H4 (cell line): ENCODE measurements at places on chromosomes 16 and 17.

DNA sequence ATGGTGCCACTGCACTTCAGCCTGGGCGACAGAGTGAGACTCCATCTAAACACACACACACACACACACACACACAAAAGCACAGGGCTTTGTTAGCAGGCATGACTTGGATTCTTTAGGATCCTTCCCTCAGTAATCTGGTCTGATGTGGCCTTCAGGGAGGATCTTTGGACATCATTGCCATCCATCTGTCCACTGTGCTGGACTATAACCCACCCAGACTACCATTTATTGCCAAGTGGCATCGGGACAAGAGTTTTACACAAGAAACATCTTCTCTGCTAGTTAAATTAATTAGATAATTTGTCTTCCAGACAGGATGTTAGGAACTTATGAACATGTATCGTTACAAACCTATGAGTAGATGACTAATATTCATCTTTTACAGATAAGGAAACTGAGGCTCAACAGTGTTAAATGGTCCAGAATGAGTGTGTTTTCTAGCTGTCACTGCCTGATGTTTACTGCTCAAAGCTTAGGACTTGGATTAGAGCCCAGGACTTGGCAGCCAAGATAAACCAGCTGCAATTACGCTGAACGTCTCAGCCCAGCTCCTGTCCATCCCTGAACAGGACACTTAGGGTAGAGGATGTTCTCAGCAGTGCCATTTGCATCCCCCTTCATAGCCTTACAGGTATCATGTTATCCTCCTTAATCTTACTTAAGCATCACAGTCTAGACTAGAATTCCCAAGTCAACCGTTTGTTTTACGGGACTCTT is 285.8 kb downstream of the WWOX start:
- no peak for DNase-seq

- no peak for DNase-seq
Observed at GRCh38 chr17:67107811-67108775, 63.7 kb downstream of the CACNG1 start.

DNA sequence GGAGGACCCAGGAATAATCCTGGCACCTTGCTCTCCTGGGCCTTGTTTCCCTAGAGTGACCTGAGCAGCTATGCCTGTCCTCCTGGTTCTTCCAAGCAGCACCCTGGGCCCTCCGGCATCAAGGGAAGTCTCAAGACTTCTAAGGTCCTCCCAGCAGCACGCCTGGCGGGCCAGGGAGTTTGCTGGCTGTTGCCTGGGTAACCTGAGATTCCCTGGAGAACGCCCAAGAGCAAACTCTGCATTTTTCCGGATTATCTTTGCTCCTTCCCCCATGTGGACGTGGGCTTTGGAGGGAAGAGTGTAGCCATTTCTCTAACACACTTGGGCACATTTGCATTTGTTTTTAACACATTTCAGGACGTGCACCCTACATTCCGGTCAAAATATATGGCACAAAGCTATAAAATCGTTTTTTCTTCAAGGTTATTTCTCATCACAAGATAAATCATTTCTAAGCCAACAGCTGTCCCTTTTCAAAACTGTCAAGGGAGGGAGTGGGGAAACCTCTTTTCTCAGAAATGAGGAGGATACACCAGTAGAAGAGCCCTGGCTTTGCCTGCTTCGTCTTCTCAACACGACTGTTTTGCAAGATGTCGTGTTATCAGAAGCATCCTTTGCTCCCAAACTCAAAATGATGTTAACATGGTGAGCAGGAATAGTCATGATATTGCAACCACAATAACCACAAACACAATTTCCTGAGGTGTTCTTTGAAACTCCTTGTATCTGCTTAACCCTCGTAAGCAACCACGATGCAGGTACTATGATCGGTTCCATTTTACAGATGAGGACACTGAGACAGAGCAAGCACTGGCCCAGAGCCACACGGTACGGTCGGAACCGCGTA is 116.5 kb downstream of the ADCY9 start:
- peak; percentile 36 for DNase-seq

- no peak for DNase-seq
Observed at GRCh38 chr17:8324923-8325322, 14.7 kb upstream of the ODF4 start.

- peak; percentile 80 for DNase-seq
Observed at GRCh38 chr17:82716203-82717010, at the start of gene FN3KRP. FN3KRP (plus strand) TSS chr17:82716706; CDS start chr17:82716756, 50 bp downstream.

DNA sequence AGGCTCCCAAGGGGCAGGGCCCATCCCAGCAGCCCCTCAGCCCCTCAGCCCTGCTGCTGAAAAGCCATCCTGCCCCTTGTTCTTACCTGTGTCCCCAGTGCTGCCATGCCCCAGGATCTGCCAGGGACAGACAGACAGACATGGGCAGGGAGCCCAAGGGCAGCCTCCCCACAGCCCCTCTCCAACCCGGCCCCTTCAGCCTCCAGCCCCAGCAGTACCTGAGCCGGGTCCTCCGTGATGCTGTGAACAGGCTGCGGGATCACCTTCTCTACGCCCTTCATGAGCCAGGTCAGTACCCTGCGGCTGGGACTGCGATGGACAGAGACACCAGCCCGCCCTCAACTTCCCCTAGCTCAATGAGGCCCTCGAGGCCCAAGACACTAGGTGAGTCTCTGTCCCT is 8.2 kb downstream of the CNGB1 start:
- no peak for DNase-seq

DNA sequence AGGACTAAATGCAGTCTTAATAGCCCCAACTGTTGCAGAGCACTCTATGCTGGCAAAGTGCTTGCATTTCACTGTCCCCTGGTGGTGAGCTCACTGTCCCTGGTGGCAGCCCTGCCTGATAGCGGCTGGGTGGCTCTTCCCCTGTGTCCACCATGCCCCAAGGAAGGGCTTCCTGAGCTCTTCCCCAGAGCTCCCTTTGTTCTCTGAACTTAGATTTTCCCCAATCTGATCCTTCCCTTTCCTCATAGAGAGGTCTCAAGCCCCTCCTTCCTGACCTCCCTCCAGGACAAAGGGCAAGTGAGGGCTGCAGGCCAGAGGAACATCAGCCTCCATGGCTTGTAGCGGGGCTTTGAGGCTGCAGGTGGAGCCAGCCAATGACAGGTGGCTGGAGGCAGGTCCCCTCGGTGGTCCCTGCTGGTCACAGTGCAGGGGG is 17.0 kb downstream of the BEAN1 start:
- no peak for DNase-seq

DNA sequence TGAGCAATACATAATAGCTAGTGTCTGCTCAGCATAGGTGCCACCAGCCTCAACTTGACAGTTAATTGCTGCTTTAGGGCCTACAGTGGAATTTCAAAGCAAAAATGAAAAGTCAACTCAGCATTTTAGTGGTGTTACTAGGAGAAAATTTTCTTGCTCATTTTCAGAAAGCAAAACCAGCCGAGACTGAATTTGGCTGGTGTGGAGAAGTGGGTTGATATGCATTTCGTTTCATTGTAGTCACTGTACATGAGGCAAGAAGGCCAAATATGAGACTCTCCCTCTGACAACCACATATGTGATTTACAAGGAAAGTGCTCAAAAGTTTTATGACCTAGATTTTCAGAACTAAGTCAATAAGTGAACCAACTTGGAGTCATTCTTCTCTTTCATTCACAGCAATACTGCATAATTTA is 54.0 kb downstream of the DUSP14 start:
- DNase-seq, result no peak

DNA sequence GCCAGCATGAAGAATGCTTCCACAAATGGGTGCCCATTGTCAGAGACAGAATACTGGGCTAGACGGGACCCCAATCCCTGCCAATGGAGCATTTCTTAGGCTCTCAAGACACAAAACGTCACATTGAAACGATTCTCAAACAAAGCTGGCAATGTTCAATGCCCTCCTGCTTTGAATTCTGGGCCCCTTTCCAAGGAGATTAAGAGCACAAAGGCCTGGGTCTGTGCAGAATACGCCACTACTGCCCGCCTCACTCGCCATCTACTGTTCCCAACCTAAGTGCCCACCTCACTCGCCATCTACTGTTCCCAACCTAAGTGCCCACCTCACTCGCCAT is 9.7 kb downstream of the CFAP20 start:
- DNase-seq, result no peak

- DNase-seq, result no peak
Observed at GRCh38 chr17:72342061-72342460, 221.2 kb downstream of the SOX9 start.

DNA sequence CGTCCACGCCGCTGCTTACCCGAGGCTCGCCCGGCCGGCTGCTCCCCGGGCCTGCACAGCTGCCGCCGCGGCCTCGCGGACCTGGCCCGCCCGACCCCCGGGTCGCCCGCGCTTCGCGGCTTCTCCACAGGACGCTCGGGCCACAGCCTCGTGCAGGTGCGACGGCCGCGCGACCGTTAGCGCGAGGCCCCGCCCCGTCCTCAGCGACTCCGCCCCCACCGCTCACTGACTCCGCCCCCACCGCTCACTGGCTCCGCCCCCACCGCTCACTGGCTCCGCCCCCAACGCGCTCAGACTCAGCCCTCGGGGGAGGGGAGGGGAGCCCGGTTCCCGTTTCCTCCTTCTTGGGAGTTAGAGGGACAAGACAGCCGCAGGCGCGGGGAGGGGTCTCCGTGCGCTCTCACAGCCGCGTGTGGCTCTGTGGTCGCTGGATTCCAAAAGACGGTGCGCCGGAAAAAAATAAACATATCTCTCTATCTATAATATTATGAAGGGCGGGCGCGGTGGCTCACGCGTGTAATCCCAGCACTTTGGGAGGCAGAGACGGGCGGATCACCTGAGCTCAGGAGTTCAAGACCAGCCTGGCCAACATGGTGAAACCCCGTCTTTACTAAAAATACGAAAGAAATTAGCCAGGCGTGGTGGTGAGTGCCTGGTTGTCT is at the start of gene MEIOB:
Gene MEIOB (minus strand): TSS at position 191 of the 662 bp plus-strand sequence. CDS start 3,989 bp downstream, outside the sequence.
- no peak for DNase-seq

DNA sequence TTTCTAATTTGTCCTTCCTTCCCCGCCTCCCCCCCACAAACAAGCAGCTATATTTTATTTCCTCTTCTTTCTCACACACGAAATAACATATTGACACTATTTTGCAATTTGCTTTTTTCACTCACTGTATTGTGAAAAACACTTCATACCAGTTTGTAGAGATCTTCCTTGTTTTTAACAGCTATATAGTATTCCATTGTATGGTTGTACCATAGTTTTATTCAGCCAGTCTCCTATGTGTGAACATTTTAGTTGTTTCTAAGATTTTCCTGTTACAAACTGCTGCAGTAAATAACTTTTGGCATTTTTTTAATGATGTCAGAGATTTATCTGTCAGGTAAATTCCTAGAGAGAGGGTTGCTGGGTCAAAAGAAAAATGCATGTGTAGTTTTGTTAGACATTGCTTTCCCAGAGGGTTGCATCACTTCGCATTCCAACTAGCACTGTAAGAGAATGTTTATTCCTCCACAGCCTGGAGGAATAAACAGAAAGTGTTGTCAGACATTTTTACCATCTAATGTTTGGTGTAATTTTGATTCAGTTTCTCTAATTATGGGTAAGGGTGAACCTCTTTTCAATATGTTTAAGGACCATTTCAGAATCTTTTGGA is 101.2 kb downstream of the MRTFB start:
- peak; percentile 35 for DNase-seq

DNA sequence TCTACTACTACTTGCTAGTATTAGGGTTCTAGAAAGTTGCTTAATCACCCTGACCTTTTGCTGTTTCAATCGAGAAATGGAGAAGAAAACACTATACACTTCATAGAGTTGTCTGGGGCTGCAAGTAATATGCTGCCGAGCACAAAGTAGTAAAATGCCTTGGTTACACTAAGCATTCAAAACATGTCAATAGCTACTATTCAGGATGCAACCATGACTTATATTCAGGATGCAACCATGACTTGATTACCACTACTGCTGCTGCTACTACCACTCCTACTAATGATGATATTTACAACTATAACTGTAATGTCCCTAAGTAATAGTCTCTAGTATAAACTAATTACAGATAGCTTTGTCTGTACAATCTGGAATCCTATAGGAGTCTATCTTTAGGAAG is 35.3 kb downstream of the ADAMTS18 start:
- DNase-seq, result no peak

DNA sequence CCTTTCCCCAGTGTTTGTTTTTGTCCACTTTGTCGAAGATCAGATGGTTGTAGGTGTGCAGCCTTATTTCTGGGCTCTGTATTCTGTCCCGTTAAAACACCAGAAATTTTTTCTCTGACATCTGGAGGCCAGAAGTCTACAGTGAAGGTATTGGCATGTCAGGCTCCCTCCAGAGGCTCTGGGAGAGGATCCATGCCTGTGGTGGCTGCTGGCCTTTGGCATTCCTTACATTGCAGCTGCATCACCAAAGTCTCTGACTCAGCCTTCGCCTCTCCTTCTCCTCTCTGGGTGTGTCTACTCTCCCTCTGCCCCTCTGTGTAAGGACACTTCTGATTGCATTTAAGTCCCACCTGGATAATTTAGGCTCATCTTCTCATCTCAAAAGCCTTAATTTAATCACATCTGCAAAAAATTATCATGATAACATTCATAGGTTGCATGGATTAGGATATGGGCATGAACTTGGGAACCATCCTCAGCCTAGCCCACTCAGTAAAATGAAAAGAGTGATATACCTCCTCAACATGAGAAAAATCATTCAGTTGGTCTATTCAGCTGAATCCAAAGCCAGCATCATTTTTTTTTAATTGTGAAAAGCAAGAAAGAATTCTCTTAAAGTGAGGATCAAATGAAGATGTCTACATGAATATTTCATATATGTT is 78.0 kb downstream of the MAP2K6 start:
- peak; percentile 80 for DNase-seq

GRCh38 chr16:73601911-73602310 is 554.0 kb upstream of the ZFHX3 start:
- no peak for DNase-seq

GRCh38 chr17:28747051-28747691 is 3.4 kb downstream of the TRAF4 start:
- DNase-seq, result no peak

DNA sequence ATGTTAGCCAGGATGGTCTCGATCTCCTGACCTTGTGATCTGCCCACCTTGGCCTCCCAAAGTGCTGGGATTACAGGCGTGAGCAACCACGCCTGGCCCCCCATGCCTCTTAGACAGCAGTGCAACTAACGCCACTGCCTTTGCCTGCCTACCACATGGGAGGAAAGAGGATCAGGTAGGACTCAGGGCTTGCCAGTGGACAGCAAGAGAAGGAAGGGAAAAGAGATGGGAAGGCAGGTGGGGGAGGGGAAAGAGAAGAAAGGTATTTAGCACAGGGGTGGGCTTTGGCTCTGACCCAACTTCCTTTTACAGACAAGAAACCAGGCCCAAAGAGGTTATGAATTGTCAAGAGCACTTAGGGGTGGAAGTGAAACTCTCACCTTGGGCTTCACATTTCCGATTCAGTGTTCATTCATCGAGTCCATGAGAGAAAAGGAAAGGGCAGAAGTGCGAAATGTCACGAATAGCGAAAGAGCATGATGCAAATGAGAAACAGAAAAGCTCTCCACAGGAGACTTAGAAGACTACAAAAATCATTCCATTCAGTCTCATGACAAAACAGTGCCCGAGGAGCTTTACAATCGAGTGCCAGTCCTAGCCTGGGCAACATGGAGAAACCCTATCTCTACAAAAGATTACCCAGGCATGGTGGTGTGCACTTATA is 36.4 kb downstream of the CDK5R1 start:
- DNase-seq, result no peak

GRCh38 chr17:48057626-48058025 is 9.5 kb downstream of the NFE2L1 start:
- no peak for DNase-seq

- DNase-seq, result peak; percentile 65
Observed at GRCh38 chr16:4801962-4802658, at the start of gene ROGDI. ROGDI (minus strand) TSS chr16:4802633; CDS start chr16:4802571, 62 bp downstream.

- DNase-seq, result no peak
Observed at GRCh38 chr17:45018848-45019711, 32.4 kb downstream of the DCAKD start.

GRCh38 chr17:282912-283882 is 69.4 kb downstream of the RPH3AL start:
- no peak for DNase-seq
